Left forelimb (tissue), 1 donor: ENCODE measurements at places on chromosomes 7 and 10.

DNA sequence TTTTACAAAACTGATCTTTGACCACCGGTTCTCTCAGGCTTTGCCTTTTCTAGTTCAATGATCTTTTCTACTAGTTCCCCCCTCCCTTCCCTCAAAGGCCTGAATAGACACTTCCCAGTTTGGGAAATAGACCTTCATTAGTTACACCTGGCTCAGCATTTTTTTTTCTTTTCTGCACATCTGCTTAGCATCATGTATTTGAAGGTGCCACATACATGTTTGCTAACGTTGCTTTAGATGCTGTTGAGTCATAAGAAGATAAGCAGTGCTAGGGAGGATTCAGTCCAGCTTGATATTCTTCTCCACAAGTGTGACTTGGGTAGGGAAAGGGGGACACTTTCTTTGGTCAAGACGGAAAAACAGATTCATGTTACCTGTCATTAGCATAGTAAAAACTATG is 78.3 kb downstream of the BICC1 start:
- no peak for DNase-seq

DNA sequence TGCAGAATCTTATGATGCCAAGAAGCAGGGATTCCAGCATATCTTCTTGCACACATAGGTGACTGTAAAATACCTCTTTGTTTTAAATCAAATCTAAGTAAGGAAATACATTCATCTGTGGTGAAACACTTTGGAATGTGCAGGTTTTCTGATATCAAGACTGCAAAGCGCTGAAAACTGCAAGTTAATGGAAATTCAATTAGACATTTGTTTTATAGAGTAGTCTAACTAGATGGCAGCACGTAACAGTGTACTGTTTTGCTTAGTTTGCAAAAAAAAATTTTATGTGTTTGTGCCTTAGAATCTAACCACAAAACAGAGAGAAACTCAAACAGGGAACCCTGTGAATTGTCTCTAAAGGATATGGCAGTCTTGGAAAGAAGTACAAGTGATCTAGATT is 259.2 kb downstream of the HDAC9 start:
- DNase-seq: no peak

- no peak for DNase-seq
Measured at GRCh38 chr10:78217336-78217735, 183.7 kb downstream of the RPS24 start.

GRCh38 chr10:99709480-99710229 is 22.3 kb downstream of the COX15 start:
- DNase-seq: no peak

DNA sequence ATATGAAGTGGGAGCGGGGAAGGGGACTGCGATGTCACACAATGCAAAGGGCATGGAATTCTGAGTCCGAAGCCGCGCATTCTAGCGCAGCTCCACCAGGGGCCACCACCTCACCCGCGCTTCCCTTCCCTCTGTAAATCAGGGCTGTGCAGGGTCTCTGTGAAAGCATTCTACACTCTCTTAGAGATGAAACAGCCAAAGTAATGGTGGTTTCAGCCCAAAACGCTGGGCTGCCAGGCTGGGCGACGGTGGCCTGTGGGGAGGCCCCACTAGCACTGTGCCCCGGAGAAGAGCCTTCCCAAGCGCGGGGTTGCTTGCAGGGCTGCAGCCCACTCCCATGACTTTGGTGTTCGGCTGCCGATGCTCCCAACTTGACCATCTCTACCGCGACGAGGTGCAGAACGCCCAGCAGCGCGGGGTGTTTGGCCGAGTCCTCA is 11.4 kb downstream of the ATG9B start:
- DNase-seq: no peak

GRCh38 chr10:11162828-11163599 is 145.3 kb downstream of the CELF2 start:
- no peak for DNase-seq
